ENCODE measurements at places on chromosomes 6 and 20.

GRCh38 chr6:110509617-110510241, 33.3 kb upstream of the SLC22A16 start:
- DNase-seq, result no peak

GRCh38 chr6:41355952-41356351, 20.5 kb downstream of the NCR2 start:
- DNase-seq, result no peak

- peak; percentile 99 for DNase-seq
Measured at GRCh38 chr6:26043384-26044139, 43.7 kb upstream of the HFE start.

DNA sequence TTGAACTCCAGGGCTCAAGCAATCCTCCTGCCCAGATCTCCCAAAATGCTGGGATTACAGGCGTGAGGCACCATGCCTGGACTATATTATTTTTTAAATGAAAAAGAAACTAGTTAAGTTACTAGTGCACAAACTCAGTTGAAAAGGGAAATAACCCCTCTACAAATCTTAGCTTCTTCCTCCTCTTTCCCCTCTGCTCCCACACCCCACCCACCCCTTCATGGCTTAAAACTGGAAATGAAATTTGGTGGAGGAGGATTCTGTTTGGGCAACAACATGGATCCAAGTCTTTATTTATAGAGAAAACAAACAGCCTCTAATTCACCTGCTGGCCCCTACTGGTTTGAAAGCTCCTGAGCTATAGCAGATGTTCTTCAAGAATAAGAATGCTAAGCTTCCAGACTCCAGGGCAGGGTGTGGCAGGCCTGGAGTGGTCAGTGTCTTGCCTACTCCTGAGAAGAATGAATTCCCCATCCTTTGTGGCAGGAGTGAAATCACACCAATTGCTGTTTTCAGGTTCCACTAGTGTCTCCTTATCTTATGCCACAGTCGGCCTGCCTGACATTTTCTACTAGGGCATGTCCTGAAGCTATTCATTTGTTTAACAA, 73.5 kb downstream of the ZFP64 start:
- no peak for DNase-seq

- no peak for DNase-seq
Measured at GRCh38 chr6:122154912-122155575, 244.4 kb upstream of the HSF2 start.

DNA sequence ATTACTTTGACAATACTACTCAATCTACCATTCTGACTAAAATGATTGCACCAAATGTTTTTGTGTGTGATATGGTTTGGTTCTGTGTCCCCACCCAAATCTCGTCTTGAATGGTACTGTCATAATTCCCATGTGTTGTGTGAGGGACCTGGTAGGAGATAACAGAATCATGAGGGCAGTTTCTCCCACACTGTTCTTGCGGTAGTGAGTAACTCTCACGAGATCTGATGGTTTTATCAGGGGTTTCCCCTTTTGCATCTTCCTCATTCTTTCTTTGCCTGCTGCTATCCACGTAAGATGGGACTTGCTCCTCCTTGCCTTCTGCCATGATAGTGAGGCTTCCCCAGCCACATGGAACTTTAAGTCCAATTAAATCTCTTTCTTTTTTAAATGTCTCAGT, 20.8 kb downstream of the SYCP2 start:
- no peak for DNase-seq

- no peak for DNase-seq
Measured at GRCh38 chr6:160519603-160520042, 144.5 kb downstream of the LPA start.

DNA sequence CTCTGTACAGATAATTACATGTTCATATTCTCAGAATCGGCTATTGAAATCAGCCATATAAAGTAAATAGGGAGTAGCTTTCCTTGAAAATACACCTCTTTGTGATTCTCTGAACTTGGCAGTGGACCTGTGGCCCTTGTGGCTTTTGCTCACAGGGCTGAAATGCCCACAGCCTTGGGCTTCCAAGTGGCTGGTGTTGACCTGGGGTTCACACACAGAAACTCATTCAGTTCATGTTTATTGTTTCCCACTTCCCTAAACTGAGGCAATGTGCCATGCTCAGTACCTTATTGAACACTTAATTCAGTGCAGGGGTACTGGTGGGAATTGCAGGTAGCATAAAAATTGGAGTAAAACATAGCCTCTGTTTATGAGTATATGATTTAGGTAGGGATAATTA, 19.1 kb upstream of the TULP4 start:
- DNase-seq, result no peak

DNA sequence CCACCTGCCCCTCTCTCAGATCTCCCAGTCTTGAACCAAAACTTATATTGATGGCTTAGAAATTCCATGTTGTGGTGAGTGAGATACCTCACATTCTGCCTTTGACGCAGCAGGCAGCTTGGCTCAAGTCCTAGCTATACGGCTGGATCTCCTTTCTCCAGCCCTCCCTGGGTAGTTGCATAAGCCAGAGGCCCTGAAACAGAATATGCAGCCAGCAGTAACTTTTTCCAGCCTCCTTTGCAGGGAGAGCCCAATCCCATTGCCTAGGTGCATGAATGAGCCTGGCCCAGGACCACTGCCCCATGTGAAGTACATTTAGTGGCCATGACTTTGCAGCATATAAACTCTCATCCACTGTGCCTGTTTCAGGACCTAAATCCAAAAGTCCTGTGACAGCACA, 202.2 kb upstream of the CDYL start:
- no peak for DNase-seq

DNA sequence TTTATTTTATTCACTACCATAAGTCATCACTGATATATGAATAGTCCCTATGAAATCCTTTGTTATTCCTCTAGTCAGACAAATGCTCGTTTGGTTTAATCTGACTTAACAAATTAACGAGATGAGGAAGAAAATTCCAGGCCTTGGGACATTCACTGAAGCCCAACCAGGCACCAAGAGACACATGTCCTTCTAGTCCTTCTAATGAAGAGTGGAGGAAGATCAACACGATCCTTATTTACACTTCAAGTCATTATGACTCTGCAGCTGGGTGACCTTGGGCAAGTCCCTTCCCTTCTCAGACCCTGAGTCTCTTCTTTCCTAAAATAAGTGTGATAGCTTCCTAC, 117.5 kb downstream of the CEBPB start:
- DNase-seq, result no peak

- DNase-seq, result no peak
Measured at GRCh38 chr6:391559-392440, at the start of gene IRF4. Gene IRF4 (plus strand): TSS chr6:391752. CDS start chr6:393153, 1,401 bp downstream.

DNA sequence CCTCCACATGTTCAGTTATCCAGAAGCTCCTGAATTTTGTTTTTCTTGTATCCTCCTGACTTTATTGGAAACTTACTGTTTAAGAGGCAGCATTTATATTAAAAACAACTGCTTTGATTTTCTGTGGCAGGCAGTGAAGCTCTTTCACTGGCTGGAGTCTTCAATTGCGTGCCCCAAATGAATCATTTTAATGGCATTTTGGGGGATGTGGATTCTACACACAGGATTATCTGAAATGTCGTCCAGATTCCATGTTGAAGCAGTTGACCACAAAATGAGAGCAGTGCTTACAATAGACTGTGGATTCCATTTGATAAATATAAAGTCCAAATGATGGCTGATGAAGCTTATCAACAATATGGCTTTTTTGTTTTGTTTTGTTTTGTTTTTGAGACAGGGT, 41.0 kb upstream of the HIVEP1 start:
- no peak for DNase-seq

DNA sequence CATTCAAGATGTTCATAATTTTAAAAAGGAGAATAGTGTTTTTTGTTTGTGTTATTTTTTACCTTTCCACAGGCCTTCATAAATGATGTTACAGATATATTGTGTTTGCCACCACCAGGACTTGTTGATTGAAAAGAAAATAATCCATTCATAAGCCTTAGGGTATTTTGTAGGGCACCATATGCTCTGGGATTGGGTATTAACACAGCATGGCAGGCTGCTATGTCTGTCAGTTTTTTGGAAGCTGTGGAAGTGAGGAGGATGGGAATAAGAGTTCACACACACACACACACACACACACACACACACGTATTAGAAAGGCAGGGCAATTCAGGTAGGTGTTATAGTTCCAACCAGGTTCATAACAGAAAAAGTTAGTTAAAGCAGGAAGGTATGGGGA, 237.9 kb downstream of the HDGFL1 start:
- DNase-seq, result no peak

DNA sequence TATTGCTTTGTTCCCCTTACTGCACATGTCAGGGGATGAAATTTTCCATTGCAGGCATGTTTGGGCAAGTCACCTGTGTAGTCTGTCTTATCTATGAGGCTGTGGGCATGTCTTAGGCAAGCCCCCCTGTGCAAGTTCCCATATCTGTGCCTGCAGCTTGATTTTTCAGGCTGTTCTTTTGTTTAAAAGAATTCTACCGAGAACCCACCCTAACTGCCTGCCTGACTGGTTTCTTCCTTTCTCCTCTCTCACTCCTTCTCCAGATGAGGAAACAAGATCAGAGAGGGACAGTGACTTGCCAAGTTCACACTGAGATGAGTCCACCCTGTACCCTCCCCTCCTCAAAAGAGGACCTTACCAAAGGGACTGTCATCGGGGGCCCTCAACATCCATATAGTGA, 11.0 kb downstream of the TREML2 start:
- DNase-seq, result no peak

GRCh38 chr6:144477396-144477795, 192.3 kb downstream of the UTRN start:
- DNase-seq, result no peak

GRCh38 chr20:33251496-33251895, 15.7 kb downstream of the BPIFA1 start:
- no peak for DNase-seq

GRCh38 chr6:41799559-41799911, 12.0 kb downstream of the TOMM6 start:
- no peak for DNase-seq

DNA sequence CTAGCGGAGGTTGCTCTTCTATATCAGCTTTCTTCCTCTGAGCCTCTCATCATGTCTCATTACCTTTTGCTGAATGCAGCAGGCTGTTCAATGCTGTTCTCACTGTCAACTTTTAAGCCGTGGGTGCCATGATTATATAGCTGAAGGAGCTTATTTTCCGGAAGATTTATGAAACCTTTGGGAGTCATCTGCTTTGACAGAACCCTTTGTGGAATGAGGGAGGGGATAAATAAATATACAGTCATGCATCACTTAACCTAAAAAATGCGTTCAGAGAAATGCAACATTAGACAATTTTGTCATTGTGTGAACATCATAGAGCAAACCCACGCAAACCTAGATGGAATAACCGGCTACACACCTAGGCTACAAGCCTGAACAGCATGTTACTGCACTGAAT, 102.2 kb upstream of the AKAP12 start:
- DNase-seq, result no peak

DNA sequence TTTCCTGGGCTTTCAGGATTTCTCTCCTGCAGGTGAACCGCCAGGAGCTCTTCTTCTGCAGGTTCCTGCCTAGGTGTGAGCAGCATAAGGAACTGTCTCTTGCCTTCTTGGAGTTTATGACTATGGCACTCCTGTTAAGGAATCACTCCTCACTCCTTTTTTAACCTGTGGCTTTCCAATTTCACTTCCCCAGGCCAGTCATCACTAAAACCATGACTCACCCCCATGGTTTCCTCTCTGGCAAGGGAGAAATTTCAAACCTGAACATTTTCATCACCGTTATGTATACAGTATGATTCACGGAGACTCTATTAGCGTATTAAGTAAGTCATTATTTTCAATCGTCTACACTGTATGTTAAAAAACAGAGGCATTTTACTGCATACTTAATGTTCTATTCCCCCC, 78.2 kb upstream of the ARID1B start:
- DNase-seq, result no peak

DNA sequence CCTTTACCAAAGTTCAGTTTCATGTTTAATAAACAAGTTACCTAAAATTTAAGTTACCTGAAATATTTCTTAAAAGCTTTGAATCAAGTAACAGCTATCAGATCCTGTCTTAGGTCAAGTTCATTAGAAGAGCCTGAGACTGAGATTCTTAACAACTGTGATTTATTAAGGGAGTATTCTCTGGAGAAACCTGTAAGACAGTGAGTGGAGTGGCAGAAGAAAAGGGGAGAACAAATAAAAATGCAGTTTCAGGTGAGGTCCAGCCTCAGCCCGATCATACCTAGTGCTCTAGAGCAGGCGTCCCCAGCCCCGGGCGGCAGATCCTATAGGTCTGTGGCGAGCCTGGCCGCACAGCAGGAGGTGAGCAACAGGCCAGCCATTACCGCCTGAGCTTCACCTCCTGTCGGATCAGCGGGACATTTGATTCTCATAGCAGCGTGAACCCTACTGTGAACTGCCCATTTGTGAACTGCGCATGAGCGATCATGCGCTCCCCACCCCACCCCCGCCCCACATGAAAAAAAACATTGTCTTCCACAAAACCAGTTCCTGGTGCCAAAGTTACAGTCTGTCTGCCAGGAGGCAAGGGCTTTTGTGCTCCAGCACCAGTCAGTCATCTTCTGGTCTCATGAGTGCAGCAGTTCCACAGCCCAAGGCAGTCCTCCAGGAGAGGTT, 59.2 kb upstream of the ADGRB3 start:
- no peak for DNase-seq

DNA sequence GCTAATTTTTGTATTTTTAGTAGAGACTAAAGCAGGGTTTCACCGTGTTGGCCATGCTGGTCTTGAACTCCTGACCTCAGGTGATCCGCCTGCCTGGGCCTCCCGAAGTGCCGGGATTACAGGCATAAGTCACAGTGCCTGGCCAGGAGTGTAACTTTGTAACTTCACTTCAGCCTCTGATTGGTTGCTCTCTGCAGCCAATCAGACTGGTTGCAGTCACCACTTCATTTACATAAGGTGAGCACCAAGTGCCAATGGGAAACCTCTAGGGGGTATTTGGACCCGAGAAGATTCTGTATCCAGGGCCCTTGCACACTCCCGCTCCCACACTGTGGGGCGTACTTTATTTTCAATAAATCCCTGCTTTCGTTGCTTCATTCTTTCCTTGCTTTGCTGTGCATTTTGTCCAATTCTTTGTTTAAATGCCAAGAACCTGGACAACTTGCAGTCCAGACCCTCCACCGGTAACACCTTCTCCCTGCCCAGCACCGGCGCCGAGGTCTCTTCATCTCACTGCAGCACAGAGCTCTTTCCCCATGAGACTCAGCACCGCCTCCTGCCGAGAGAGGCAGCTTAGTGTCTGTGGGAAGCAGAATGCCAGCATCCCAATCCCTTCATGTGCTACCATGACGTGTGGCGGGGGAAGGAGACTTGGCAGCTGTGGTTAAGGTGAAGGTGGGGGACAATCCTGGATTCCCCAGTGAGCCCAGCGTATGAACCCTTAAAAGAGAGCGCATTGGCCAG, 14.0 kb upstream of the MRGBP start:
- DNase-seq, result no peak

DNA sequence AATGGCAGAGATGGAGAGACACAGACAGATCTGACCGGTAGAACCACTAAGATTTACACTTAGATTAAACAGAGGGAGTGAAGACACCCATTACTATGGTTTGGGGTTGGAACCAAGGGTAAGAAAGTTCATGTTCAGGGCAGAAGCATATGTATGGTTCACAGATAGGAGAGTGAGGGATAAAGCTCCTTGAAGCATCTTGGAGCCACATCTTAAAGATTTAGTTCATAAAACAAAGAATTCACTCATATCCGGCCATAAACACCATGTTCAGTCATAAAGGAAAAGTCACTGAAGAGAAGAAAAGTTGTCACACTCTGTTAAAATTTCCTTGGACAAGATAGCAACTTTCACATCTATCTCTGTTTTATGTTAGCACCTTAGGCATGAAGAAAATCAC, 18.0 kb downstream of the STX7 start:
- no peak for DNase-seq
